Fibroblast of skin of scalp (primary cell): ENCODE measurements at places on chromosomes 11 and 22.

GRCh38 chr11:3345736-3346135 lies 33.2 kb downstream of the ZNF195 start:
- no peak for DNase-seq

DNA sequence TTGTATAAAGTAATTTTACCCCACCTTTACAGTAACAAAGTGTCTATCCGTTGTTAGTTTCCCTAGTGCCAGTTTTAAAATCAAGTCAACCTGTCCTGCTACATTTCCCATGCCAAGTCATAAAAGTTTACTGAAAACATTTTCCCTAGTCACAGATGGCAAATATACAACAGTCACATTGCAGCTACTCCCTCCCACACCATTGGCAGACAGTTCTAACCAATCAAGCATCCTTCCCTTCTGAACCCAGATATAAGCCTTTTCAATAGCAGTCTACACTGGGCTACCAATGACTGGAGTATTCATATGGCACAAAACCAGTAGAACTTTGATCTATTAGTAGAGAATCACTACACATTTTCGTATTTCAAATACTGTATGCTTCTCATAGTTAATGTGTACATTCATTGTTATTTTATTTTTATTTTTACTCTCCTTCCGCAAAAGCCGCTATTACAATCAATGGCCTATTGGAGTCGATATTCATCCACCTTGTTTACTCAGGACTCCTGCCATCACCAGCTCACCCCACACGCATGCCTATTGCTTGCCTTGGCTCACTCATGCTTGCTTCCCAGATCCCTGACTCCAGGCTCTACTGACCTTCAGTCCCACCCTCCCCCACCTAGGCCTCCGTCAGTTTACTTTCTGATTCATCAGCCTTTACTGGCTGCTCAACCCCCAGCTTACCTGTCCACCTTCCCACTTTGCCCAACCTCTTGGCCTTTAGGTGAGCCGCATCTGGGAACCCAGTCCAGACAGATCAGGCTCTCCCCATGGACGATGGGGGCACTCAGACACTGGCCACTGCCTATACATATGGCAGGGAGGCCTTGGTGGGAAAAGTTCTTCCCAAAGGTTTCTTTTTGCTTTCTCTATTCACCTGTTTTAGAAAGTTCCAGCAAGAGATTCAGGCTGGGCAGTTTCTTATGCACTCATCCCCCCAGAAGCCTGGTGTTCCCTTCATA lies 408.4 kb downstream of the SOX6 start:
- DNase-seq = no peak

GRCh38 chr11:110966131-110966530 lies 253.9 kb upstream of the ARHGAP20 start:
- no peak for DNase-seq

DNA sequence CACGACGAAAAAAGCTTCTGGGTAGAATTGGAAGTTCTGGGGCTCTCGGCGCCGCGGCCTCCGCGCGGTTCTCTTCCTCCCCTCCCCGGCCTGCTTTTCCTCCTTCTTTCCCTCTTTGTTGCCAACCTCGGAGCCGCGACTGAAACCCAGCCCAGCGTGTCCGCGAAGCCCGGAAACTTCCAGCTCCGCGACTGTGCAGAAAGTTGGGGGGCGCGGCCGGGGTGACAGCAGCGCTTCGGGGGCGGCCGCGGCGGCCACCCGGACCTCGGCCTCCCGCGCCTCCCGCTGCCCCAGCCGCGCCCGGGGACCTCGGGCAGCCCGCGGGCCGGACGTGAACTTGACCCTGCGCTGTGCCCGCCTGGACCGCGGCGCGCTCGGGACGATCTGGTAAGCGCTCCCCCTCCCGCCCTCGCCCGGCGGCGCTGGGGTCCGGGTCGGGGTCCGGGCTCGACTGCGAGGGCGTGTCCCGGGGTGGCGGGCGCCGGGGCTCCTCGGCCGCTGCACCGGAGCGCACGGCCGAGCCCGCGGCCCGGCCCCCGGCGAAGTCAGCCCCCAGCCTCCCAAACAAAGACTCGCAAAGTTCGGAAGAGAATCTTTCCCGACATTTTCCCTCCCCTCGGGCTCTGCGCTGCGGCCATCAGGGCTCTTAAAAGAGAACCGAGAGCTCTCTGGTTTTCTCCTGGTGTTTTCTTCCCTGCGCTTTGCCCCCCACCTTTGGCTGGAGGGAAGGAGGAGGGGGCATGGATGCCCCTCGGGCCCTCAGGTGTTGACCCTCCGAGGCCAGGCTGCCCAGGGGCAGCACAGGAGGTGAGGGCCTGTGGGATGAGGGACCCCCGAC lies 67.9 kb upstream of the WNT7B start:
- DNase-seq = peak; percentile 43

DNA sequence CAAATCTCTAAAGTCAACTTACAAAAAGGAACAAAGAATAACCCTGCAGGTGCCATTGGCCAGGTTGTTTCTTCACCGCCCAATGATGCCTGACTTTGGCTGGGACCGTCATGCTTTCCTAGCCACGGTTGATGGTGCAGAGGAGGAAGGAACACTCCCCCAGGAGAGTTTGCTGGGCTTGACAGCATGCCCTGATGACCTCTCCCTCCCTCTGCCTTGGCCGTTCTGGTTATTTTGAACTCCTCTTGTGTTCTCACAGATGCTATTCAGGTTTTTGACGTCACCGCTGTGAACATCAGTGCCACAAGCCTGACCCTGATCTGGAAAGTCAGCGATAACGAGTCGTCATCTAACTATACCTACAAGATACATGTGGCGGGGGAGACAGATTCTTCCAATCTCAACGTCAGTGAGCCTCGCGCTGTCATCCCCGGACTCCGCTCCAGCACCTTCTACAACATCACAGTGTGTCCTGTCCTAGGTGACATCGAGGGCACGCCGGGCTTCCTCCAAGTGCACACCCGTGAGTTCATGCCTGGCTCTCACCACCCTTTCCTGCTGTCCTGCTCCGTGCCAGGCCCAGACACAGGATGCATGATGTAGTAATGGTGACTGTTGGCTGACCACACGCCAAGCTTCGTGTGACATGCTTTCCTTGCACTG lies 89.0 kb upstream of the OR4B1 start:
- DNase-seq = no peak

- DNase-seq = no peak
Observed at GRCh38 chr11:105592035-105592434, 17.8 kb upstream of the GRIA4 start.

DNA sequence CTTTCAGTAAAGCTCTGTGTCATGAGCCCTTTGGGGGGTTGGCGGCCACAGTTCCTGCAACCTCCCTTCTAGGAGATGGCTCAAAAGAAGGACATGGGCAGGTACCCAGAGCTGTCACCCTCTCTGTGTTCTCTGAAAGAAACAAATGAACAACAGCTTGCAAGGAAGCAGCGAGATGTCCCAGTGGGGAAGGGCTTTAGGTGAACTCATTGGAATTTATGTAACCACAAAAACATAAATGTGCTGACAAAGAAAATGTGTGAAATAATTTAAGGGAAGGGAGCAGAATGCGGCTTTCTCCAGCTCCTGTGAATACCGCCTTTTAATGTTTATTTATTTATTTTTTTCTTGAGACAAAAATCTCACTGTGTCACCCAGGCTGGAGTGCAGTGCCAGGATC lies 3.3 kb downstream of the PARVG start:
- DNase-seq = no peak

- DNase-seq = no peak
Observed at GRCh38 chr22:37472418-37473006, 13.7 kb downstream of the MFNG start.

GRCh38 chr22:45163099-45163450 lies 650 bp upstream of the NUP50 start:
- peak; percentile 39 for DNase-seq

DNA sequence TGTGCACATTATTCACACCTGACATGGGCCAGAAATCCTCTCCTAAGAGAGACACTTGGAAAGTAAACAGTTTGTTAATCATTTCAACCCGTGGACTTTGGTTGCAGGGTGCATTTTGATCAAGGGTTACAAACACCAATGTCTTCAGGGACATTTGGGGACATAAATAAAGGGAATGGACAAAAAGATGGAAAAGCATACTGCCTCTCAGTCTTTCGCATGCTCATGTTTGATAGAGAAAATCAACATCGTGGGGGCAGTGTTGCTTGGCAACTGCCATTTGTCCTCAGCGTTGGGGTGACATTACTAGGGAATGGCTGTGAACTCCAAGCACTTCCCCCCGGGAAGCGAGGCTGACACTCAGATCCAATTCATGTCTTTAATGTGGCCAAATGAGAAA lies 114.7 kb upstream of the OR4B1 start:
- no peak for DNase-seq

- DNase-seq = no peak
Observed at GRCh38 chr11:74630043-74630442, 37.7 kb downstream of the POLD3 start.

DNA sequence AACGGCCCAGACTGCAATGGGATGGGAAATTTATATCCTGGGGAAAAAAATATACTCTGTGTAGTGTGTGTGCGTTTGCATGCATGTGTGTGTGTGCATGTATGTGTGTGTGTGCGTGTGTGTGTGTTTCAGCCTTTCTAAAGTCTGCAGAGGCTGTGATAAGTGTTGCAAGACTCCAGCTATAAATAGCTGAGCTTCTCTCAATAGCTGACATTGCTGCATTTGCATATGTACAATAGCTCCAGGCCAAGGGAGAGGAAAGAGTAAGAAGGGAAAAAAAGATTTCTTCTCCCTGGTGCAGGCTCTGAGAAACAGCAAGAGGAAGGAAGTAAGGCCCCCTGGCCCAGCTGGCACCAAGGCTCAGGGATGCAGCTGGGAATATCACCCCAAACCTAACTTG lies 483.0 kb downstream of the MN1 start:
- peak; percentile 87 for DNase-seq

- DNase-seq = peak; percentile 75
Observed at GRCh38 chr11:107704451-107704850, 7.4 kb downstream of the SLN start.

- DNase-seq = no peak
Observed at GRCh38 chr11:76678321-76678720, 7.8 kb upstream of the LRRC32 start.

DNA sequence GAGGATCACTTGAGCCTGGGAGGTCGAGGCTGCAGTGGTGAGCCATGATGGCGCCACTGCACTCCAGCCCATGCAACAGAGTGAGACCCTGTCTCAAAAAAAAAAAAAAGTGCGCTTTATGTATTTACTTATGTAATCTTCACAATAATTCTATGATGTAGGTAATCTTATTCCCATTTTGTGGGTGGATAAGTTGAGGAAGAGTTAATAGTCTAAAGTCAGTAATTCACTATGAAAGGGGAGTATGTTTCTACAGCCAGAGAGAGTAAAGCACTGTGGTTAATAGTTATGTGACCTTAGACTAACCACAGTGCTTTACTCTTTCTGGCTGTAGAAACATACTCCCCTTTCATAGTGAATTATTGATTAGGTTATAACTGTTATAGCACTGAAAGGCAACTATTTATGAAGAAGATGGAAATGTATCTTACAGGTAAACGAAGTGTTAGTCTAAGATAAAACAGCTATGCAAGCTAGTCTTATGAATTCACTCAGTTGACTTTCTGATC lies 11.9 kb downstream of the CTR9 start:
- DNase-seq = no peak

GRCh38 chr11:13269775-13270174 lies 7.8 kb upstream of the BMAL1 start:
- peak; percentile 46 for DNase-seq

DNA sequence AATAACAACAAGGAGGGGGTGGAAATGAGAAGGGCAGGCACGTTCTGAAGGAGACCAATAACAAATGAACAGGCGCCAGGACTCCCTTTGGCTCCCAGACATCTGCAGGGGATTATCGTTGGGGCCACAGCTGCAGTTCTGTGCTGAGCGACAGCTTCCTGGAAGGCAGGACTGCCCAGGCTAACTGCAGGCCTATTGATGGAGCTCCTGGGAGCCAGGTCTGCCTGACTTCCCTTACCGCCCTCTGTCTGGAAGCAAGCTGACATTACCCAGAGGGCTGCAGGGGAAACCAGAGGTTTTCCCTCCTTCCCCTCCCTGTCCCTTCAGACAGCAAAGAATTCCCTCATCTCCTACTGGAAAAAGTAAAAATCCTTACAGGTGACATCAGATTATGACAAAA lies 5.0 kb downstream of the DRD2 start:
- DNase-seq = no peak

- no peak for DNase-seq
Observed at GRCh38 chr11:126739499-126740145, 260.9 kb downstream of the KIRREL3 start.

- no peak for DNase-seq
Observed at GRCh38 chr11:69972351-69972802, 105.7 kb upstream of the ANO1 start.

- DNase-seq = no peak
Observed at GRCh38 chr11:45413156-45413858, 127.2 kb upstream of the SYT13 start.

DNA sequence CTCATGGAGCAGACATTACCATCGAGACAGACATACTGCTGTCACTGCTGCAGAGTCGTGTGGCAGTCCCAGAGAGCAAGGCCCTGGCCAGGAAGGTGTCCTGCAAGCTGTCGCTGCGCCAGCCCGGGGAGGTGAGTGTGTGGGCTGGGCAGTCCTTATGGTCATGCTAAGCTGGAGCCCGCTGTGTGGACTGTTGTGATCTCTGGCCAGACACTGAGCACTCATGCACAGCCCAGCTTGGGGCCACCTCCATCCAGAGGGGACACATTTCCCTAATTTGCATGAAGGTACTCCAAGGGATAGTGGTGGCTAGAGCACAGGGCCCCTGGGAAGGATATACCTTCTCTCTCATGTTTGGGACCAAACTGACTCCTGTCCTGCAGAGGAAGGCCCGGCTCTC lies 9.6 kb downstream of the ANKK1 start:
- DNase-seq = no peak

DNA sequence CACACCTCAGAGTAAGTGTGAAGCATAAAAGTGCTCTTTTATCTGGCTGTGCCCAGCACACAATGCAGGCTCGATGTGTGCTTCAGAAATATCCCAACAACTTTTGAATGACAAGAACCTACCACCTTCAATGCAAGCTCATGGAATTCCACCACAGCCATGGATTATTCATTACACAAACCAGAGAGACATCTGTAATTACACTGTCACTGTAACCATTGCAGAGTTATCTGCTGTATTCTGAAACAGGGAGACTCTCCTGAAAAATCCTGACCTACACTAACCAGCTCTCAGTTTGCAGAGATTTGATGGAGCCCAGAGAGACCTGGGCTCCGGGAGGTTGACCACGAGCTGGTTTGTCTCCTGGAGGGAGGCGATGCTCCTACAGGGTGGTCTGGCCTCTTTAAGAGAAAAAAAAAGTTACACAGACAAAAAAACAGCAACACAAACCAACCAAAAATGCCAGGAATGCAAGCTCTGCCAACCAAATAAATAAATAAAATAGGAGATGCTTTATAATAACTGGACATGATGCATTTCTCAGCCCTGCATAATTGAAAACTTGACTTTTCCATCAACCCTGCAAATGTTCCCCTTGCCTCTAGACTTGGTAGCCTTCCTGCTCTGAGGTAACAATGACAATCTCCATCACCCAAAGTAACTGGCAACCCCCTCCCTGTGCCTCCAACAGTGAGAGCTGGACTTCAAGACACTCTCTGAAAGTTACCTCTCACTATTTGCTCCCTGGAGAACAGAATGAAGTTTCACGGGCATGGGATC lies 69.7 kb downstream of the ETS1 start:
- DNase-seq = peak; percentile 87
